H4 (cell line): ENCODE measurements at places on chromosomes 16 and 17. TPM values are rescaled to one million over a fixed set of nuclear protein-coding genes. Genes with fewer than 3 reads are reported as not detected.
A peak's percentile ranks its signal among the peaks of the same experiment; 100 is the strongest.

- DNase-seq: peak; percentile 21
Measured at GRCh38 chr16:7055443-7055842, 277.2 kb upstream of the RBFOX1 start.

DNA sequence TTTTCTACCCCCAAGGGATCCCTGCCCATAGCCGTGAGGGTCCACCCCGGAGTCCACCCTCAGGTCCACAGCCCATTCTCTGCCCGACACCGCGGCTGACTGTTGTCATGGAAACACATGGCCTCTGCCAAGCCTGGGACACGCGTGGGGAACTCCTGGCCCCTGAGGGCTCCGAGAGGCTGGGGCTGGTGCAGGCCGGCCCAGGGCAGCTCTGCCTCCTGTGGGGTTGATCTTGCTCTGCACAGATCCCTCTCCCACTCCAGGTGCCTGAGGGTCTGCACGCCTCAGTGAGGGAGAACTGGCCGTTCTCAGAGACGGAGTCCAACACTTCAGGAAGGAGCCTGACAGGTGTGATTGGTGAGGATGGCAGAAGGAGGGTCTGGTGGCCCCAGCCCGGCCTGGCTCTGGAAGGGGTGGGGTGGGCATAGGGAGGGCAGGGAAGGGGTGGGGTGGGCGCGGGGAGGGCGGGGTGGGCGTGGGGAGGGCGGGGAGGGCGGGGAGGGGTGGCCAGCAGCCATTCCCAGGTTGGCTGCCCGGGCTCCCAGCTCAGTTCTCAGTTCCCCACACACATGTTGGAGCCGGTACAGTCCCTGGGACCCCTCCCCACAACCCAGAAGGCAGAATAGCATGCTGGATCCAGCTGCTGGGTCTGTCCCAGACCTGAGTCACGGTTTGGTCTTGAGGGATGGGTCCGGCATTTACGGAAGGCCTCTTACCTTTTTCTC, 6.4 kb downstream of the MRPL28 start:
- no peak for DNase-seq

DNA sequence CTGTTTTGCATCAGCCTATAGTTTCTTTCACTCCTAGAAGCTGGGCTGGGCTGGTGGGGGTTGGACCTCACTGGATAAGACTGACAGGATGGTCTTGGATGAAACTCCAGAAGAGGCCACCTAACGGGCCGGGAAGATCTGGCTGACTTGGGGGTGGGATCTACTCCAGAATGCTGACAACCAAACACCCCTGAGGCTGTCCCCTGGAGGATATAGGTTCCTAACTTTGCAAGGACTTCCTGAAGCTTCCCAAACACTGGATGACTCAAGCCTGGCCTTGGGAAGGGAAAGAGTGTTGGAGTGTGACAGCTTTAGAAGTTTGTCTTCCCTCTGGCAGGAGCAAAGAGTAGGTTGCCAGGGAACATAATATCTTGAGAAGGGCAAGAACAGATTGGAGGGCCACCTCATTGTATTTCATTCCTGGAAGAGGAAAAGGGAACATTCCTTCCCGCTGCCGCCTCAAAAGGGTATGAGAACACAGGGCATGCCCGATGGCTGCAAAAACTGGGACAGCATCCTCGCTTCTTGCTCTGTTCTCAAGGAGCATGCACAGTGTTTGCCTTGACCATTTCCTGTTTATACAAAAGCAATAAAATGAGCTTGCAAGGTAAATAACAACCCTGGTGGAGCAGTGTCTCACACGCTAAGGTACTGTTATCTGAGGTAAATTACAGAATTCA, 6.8 kb upstream of the CYB5B start:
- DNase-seq: peak; percentile 95

DNA sequence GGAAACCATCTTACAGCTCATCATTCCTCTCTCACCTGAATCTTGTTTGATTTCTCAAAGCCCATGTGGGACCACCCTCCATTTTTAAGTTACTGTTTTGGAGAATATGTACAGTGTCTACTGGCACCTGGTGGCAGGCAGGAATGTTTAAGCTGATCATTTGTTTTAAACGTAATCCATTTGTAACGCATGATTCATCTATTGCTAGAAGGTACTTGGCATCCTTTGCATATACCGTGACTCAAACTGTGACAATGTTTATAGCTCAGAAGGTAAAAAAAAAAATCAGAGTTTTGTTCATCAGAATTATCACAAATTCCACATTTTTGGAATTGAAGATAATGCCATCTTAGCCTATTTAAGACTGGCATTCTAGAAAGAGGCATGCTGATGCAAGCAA, 1007.5 kb upstream of the EEF2KMT start:
- DNase-seq: peak; percentile 10

GRCh38 chr17:56773124-56773523, 60.6 kb downstream of the C17orf67 start:
- DNase-seq: no peak

COTL1 gene
- 197 and 232 TPM in 2 replicates for total RNA-seq

DNA sequence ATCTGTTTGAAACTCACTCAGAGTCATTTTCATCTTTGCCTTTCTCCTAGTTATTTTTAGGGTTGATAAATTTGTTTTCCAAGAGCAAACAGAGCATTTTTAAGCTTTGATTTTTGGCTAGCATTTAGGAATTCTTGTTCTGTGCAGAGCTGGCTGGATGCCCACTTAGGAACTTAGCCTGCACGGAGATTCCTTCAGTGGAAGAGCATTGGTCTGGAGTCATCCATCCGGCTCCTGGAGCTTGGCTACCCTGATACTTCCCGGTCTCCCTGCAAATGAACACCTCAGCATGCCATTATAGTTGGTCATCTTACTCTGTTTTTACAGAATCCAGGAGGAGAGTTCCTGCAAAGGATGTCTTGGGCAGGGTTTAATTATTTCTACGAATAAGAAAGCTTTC, 57.1 kb downstream of the SPECC1 start:
- DNase-seq: peak; percentile 28

GRCh38 chr17:41739661-41740352, 5.4 kb upstream of the HAP1 start:
- DNase-seq: no peak

DNA sequence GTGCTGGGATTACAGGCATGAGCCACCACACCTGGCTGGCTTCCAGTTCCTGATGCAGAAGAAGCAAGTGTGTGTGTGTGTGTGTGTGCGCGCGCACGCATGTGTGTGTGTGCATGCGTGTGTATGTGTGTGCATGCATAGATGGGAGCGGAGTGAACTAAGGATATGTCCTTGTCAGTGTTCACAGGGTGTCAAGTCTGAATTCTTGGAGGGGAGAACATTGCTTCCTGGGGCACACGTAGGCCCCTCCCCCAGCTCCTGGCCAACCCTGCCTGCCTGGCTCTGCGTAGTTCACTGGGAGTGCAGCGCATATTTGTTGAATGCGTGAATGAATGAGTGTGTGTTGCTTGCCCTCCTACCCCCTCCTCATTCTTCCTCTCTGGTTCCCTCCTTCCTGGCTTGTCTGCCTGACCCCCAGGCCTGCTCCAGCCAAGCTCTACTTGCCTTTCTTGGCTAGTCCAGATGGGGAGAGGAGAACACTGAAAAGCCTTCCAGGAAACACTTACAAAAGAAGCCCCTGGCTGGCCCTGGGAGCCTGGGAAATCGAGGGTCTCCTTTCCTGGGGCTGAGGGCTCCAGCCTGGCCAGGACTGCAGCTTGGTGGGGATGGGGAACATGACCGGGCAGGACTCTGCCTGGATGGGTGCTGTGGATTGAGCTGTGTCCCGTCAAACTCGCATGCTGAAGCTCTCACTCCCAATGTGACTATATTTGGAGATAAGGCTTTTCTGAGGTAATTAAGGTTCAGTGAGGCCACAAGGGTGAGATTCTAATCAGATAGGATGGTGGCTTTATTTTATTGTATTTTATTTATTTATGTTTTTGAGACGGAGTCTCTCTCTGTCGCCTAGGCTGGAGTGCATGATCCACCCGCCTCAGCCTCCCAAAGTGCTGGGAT, 27.9 kb downstream of the IGFBP4 start:
- no peak for DNase-seq

DNA sequence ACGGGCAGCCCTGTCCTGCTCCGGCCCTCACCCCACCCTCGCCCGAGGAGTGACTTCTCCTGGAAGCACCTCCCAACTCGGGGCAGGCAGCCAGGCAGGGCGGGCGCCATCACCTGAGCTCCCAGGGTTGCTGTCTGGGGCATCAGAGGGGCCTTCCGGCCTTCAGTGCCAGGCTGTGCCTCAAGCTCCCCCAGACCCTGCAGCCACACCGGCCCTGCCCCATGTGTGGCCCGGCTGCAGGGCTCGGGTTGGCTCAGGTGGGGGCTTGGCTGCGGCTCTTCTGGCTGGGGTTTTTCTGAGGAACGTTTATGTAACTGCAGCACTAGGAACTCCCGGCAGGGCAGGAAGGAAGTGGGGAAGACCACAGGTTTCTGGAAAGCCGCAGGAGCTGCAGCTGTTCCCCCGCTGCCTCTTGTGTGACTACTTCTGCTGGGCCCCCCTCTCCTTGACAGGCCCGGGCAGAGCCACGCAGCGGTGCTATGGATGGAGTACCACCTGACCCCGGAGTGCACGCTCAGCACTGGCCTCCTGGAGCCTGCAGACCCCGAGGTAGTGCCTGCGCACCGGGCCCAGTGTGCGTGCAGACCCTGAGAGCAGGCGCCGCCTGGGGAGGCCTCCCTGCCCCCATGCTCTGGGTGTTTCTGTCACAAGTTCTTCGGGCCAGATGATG, 45.6 kb downstream of the PRMT7 start:
- DNase-seq: no peak

TBC1D28 gene
- total RNA-seq: not detected in 2 replicates

DNA sequence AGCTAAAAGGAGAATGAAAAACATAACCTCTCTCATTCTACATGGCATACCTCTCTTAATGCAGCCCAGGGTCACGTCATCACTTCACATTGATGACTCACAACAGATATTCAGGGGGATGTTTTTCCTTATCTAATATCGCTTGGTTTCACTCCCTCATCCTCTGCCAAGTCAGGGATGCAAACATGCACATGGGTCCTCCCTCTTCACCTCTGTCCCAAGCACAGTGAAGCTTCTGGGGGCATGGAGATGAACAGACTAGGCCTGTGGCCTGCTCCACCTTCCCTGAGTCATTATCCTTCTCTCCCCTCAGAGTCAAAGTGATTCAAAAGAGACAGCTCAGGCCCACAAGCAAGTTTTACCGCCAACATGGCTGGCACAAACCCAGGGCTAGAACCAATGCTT, 2.3 kb upstream of the MT2A start:
- peak; percentile 69 for DNase-seq

DNA sequence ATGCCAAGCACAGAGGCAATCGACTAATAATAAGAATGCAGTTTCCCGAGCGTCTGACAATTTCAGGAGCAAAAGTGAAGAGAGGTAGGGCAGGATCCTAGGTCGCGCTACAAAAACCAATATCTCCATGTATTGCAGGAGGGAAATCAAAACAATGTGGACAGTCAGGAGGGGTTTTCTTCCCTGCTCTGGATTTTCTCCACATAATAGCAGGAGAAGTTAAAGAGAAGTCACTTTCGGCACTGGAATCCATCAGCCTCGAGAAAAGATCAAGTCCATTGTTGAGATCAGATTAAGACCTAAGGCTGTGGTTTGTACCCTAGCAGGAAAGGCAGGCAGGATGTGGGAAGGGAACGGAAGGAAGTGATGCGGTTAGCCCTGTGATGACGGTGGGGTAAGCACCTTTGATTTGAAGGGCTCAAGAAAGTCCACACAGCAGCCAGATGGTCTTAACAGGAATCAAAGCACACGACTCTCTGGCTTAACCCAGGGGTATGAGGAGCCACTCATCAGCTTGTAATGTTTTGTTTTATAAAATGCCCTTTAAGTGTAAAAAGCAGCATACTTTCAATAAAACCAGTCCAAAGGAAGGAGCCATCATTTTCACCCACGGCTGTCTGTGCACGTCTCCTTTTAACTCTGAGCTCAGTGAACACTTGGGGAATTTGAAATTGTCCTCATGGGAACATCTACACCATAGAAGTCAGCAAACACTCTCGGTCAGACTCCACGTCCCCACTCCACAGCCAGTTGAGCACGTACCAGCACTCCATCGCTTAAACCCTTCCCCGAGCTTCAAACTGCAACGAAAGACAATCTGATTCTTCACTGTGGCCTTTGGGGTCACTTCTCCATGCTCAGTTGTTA, 15.8 kb upstream of the AKTIP start:
- DNase-seq: peak; percentile 84

NFAT5 gene
- total RNA-seq: 1.9 and 5.1 TPM in 2 replicates

GRCh38 chr17:21293831-21294210, 9.3 kb downstream of the MAP2K3 start:
- DNase-seq: no peak

DNA sequence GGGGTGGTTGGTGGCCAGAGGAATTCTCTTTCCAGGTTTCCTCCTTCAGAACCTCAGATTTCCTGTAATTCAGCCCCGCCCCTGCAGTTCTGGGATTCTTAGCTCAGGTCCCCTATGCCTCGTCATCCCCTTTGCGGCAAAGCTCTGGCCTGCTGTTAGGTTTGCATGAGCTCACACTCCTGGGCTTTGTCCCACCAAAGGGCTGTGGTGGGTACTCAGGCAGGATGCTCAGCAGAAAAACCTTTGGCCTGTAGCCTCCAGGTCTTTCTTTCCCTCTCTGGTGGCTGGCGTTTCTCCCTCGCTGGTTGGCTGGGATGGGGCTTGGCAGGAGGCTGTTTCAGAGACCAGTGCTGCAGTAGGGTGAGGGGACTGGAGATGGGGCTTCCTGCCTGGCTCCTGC, 9.6 kb upstream of the PLEKHG4 start:
- DNase-seq: peak; percentile 93

- no peak for DNase-seq
Measured at GRCh38 chr16:3076577-3076976, 11.1 kb downstream of the IL32 start.

- no peak for DNase-seq
Measured at GRCh38 chr17:76388966-76389888, 4.8 kb downstream of the SPHK1 start.

- no peak for DNase-seq
Measured at GRCh38 chr16:8915722-8916301, 33.7 kb downstream of the LITAFD start.

DNA sequence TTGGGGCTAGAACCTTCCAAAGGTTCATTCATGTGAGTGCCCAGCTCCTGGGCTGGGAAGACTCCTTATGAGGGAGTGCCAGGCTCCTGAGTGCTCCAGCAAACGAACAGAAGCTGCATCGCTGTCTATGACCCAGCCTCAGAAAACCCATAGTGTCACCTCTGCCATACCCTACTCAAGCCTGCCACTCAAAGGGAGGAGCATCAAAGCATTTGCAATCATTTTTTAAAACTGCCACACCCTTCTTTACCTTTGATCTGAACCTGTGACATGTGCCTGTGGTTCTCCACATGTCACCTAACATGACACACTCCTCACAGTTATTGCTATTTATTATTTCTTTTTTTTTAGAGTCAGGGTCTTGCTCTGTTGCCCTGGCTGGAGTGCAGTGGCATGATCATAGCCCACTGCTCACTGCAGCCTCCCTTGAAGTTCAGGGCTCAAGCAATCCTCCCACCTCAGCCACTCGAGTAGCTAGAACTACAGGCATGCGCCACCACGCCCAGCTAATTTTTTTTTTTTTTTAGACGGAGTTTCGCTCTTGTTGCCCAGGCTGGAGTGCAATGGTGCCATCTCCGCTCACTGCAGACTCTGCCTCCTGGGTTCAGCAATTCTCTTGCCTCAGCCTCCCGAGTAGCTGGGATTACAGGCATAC, 7.3 kb upstream of the KDM8 start:
- no peak for DNase-seq

GRCh38 chr17:35289222-35289621, 46.4 kb downstream of the SLFN5 start:
- DNase-seq: no peak

- no peak for DNase-seq
Measured at GRCh38 chr16:6232056-6232455, 1100.6 kb upstream of the RBFOX1 start.
